ENCODE measurements at places on chromosomes 1 and 21. TPM values are rescaled to one million over a fixed set of nuclear protein-coding genes. Genes with fewer than 3 reads are reported as not detected.

DNA sequence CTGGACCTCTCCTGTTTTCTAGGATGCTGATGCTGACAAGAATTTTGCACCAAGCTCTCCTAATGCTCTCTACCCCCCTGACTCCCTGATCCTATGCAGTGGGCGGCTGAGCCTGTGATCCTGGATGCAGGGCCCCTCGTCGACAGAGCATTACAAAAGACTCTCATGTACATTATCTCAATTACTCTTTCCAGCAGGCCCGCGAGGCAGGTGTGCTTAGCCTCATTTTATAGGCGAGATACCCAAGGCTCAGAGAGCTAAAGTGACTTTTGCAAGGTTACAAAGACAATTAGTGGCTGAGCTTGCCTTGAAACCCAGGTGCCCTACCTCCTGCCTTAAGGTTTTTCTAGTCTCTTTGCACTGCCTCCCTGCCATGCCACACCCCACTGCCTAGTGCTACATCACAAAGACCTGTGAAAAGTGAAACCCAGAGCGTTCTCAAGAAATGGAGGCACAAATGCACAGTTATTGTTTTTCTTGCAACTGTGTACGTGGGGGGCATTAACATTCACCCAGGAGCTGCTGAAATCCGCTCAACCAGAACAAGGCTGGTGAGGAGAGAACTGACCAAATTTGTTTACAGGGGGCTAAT lies 10.0 kb upstream of the C8A start:
- no peak for DNase-seq

GRCh38 chr21:16069178-16070112 lies 339.7 kb downstream of the USP25 start:
- DNase-seq, result no peak

DNA sequence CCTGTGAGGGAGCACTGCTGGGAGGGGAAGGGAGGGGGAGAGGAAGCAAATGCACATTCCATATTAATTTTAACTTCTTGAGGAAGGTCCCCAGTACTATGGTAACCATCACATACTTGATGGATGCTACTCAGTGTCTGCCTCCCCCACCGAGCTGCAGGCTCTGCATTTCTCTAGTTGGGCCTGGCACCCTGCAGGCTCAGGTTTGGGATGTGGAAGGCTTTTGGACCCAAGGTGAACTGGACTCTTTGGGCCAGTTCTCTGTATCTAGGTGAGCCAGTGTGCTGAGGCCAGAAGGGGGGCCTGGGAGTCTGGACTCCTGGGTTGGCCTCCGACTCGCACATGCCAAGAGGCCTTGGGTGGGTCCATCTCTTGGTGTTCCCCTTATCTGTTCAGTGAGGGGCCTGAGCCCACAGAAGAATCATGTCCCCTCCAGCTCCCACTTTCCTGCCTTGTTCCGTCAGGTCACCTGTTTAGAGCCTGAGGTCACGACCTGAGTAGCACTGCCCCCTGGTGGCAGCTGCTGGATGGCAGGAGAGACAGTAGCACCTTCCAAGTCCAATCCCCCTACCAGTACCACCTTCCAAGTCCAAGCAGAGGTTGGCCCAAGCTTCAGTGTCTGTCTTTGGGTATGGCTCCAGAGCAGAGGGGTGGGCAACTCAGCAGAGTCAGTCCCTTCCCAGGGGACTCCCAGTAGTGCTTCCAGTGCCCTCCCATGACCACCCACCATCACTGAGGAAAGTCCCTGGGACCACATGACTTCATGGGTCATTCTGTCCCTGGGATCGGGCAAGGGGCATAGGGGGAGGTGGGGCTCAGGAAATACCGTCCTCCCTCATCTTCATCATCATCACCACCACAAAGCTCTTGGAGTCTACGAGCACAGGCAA lies 241.8 kb downstream of the TRABD2B start:
- no peak for DNase-seq

TM2D1 gene
- 109 TPM for total RNA-seq

DNA sequence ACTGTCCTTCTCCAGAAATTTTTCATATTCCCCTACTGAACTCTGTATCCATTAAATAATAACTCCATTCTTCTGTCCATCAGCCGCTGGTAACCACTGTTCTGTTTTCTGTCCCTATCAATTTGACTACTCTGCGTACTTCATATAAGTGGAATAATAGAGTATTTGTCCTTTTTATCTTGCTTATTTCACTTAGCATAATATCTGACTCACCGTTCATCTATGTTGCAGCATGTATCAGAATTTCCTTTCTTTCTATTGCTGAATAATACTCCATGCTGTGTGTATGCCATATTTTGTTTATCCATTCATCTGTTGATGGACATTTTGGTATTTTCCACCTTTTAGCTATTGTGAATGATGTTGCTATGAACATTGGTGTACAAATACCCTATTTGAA lies 71.9 kb downstream of the CEP350 start:
- DNase-seq, result no peak
